NT2/D1 (cell line): ENCODE measurements at places on chromosomes 3 and 15.

- DNase-seq: no peak
Measured at GRCh38 chr3:42012935-42013690, 51.2 kb upstream of the ULK4 start.

DNA sequence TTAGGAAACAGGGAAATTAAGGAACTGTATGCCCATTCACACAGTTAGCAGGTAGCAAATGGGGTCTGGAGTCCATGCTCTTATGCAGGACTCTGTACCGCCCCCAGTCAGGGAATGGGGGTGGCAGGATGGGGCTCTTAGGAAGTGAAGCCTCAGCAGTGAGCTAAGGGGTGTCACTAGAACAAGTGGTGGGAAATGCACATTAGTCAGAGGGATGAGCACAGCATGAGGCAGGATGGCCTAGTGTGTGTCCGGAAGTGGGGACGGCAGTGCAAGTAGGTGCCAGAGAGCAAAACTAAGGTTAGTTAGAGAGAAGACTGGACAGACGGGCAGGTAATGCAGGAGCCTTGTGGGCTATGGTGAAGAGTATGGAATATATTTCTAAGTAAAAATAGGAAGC, 60.7 kb downstream of the ST3GAL6 start:
- no peak for DNase-seq

DNA sequence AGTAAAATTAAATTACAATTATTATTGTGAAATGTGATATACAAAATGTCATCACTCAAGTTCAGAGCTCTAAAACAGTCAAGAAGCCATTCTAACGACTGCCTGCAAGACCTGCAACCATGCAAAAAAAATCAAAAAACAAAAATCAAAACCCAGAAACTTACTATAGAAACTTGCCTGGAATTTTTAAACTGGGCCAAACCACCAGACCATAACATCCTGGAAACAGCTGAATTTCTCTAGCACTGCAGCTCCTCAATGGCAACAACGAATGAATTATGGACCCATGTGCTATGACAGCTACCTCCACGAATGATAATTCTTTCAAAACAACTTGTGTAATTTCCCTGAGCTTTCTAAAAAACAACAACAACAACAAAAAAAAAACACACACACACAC, 130.0 kb upstream of the KCNMB2 start:
- DNase-seq: no peak

- DNase-seq: no peak
Measured at GRCh38 chr3:43338295-43338694, 52.0 kb downstream of the SNRK start.

- no peak for DNase-seq
Measured at GRCh38 chr15:69280783-69281182, 17.9 kb upstream of the PAQR5 start.

GRCh38 chr3:156311431-156311830, 191.1 kb downstream of the KCNAB1 start:
- no peak for DNase-seq

GRCh38 chr3:9361691-9362388, 1.0 kb upstream of the THUMPD3 start:
- DNase-seq: no peak

- no peak for DNase-seq
Measured at GRCh38 chr15:41553731-41554130, 5.3 kb upstream of the TYRO3 start.

- DNase-seq: no peak
Measured at GRCh38 chr15:31516440-31516839, 189.8 kb downstream of the KLF13 start.
